ENCODE measurements at places on chromosomes 2 and 18. TPM values are rescaled to one million over a fixed set of nuclear protein-coding genes. Genes with fewer than 3 reads are reported as not detected.

Gene MBP
- total RNA-seq: 0.34 TPM

Gene HMSD
- 0.33 TPM for total RNA-seq

- no peaks in the 10 kb centered on the region for H3K4me1 ChIP-seq
- no peak overlapping the region for H3K27ac ChIP-seq
- DNase-seq: no peak
- H3K27me3 ChIP-seq: peaks cover 16% of the 10 kb centered on the region
These were observed 179.9 kb upstream of the MSH6 start for GRCh38 chr2:47602996-47603395.

GRCh38 chr2:232611559-232612218, 21.7 kb upstream of the EFHD1 start:
- no peak overlapping the region for H3K4me3 ChIP-seq
- H3K27ac ChIP-seq: no peak overlapping the region
- peak; percentile 71 for DNase-seq
